ENCODE measurements at places on chromosomes 16 and 17. TPM values are rescaled to one million over a fixed set of nuclear protein-coding genes. Genes with fewer than 3 reads are reported as not detected.

The TMEM238L gene
- not detected for total RNA-seq

The TBC1D3C gene
- total RNA-seq = not detected

DNA sequence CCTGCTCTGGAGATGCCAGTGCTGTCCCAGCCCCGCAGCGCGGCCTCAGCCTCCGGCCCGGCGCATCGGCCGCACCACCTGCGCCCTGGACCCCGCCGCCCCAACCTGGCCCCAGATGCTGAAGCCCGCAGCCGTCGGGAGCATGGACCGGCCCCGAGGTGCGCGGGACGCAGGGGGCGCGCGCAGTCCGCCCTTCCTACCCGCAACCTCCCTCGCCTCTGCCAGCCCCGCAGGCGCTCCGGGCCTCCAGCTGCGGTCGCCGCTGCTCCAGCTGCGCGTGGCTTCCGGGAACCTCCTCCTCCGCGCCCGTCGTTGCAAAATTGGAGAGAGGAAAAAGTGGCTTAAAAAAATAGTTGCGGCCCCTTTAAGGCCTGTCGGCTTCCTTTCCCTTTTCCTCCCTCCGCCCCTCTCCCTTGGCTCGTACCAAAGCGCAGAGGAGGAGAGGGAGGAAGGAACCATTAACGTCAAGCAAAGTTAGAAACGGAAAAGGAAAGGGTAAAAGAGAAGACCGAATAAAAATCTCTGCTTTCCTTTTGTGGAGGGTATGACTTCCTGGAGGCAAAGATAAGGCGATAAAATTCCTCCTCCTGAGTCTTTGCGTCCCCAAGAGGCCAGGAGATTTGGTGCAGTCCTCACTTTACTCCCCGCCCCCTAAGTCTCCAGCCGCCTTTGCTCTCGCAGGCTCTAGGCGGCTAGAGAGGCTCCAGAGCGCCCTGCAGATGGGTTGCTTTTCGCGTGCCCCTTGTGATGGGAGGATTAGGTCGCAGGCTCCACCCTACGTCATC, at the start of gene CDIPT:
Gene CDIPT, minus strand, starts transcription at position 343 of the 785 bp plus-strand sequence. CDS start 369 bp downstream, outside the sequence.
- no peaks in the 10 kb centered on the region for H3K27me3 ChIP-seq
- H3K36me3 ChIP-seq = peaks cover 27% of the 10 kb centered on the region
- peaks cover 5% of the 10 kb centered on the region for H3K4me1 ChIP-seq
- peak; percentile 96 for DNase-seq
- peak within 1 kb of the TSS; percentile 99 for H3K27ac ChIP-seq

GRCh38 chr17:10144456-10144855, 54.0 kb downstream of the GAS7 start:
- H3K4me3 ChIP-seq = no peak overlapping the region
- peak overlapping the region; percentile 34 for H3K27ac ChIP-seq
- H3K27me3 ChIP-seq = no peaks in the 10 kb centered on the region
- no peak for DNase-seq

The PRKCB gene
- 57.4 TPM for total RNA-seq

The MEIOB gene
- 1.1 TPM for total RNA-seq

GRCh38 chr17:69524854-69525253, 110.4 kb downstream of the MAP2K6 start:
- H3K4me1 ChIP-seq = no peaks in the 10 kb centered on the region
- H3K27ac ChIP-seq = no peak overlapping the region
- H3K4me3 ChIP-seq = no peak overlapping the region
- peaks cover 45% of the 10 kb centered on the region for H3K36me3 ChIP-seq
- H3K27me3 ChIP-seq = no peaks in the 10 kb centered on the region
- DNase-seq = no peak

GRCh38 chr17:10251212-10251948, 53.0 kb upstream of the GAS7 start:
- H3K27me3 ChIP-seq = no peaks in the 10 kb centered on the region
- H3K4me3 ChIP-seq = no peak overlapping the region
- H3K36me3 ChIP-seq = no peaks in the 10 kb centered on the region
- DNase-seq = no peak

The TERB1 gene
- total RNA-seq = 0.09 TPM

DNA sequence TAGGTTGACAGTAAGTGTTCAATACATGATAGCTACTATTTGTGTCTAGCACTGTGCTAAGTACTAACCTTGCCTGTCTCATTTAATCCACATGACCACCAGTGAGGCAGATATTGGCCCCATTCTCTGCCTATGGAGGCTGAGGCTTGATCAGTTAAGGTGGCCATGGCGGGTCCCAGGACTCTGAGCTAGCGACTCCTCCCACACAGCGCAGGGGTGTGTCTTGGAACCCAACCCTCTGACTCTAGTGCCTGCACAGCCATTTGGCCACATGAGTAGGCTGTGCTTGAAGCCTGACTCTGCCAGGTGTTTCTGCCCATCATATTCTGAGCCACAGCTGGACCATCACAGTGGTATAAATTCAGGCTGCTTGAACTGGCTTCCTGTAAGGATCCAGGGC, 6.4 kb downstream of the NHERF1 start:
- peaks cover 55% of the 10 kb centered on the region for H3K4me1 ChIP-seq
- no peaks in the 10 kb centered on the region for H3K27me3 ChIP-seq
- no peak overlapping the region for H3K4me3 ChIP-seq
- H3K36me3 ChIP-seq = peaks cover 11% of the 10 kb centered on the region

The NLRC3 gene
- total RNA-seq = 18.8 TPM

- no peaks in the 10 kb centered on the region for H3K36me3 ChIP-seq
- H3K4me3 ChIP-seq = no peak overlapping the region
- DNase-seq = no peak
- no peaks in the 10 kb centered on the region for H3K4me1 ChIP-seq
These were observed 171.9 kb downstream of the IRX5 start for GRCh38 chr16:55102531-55102930.

The RPS6KB1 gene
- 19.3 TPM for total RNA-seq

The RETREG3 gene
- total RNA-seq = 40.0 TPM

The KRTAP2-3 gene
- total RNA-seq = not detected

The NME4 gene
- total RNA-seq = 57.1 TPM

- H3K27ac ChIP-seq = no peak overlapping the region
- H3K4me1 ChIP-seq = peaks cover 11% of the 10 kb centered on the region
- H3K27me3 ChIP-seq = no peaks in the 10 kb centered on the region
- no peaks in the 10 kb centered on the region for H3K36me3 ChIP-seq
- no peak overlapping the region for H3K4me3 ChIP-seq
- DNase-seq = no peak
These were observed 6.4 kb upstream of the SRCAP start for GRCh38 chr16:30692396-30693064.

The TUBG1 gene
- total RNA-seq = 24.1 TPM

GRCh38 chr17:16491131-16491702, 776 bp downstream of the LRRC75A start:
- no peak overlapping the region for H3K27ac ChIP-seq
- H3K27me3 ChIP-seq = peaks cover 37% of the 10 kb centered on the region
- no peaks in the 10 kb centered on the region for H3K36me3 ChIP-seq
- peak; percentile 22 for DNase-seq
- H3K4me3 ChIP-seq = peak overlapping the region; percentile 27
- peaks cover 16% of the 10 kb centered on the region for H3K4me1 ChIP-seq

The ATP2A3 gene
- total RNA-seq = 52.9 TPM

DNA sequence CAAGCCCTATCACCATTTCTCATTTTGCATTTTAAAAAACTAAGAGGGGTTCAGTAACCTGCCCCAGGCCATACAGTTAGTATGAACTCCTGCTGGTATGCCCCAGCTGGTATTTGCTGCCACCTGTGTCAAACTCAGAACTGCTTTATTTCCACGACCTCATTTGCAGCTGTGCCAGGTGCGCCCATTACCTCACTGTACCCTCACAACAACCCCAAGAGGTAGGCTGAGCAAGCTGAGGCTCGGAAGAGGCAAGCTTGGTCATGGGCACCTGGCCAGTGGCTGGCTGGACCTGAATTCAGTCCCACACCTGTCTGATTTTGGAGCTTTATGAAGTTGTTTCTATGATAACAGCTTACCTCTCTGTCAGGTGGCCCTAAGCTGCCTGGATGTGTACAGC, 7.6 kb downstream of the EPN2 start:
- no peaks in the 10 kb centered on the region for H3K36me3 ChIP-seq
- no peak overlapping the region for H3K27ac ChIP-seq
- DNase-seq = no peak
- no peak overlapping the region for H3K4me3 ChIP-seq
- no peaks in the 10 kb centered on the region for H3K4me1 ChIP-seq

- no peak for DNase-seq
- peaks cover under 1% of the 10 kb centered on the region for H3K4me1 ChIP-seq
- H3K4me3 ChIP-seq = no peak overlapping the region
- no peak overlapping the region for H3K27ac ChIP-seq
- H3K36me3 ChIP-seq = no peaks in the 10 kb centered on the region
- no peaks in the 10 kb centered on the region for H3K27me3 ChIP-seq
These were observed 131.0 kb downstream of the MRTFB start for GRCh38 chr16:14202095-14202494.

DNA sequence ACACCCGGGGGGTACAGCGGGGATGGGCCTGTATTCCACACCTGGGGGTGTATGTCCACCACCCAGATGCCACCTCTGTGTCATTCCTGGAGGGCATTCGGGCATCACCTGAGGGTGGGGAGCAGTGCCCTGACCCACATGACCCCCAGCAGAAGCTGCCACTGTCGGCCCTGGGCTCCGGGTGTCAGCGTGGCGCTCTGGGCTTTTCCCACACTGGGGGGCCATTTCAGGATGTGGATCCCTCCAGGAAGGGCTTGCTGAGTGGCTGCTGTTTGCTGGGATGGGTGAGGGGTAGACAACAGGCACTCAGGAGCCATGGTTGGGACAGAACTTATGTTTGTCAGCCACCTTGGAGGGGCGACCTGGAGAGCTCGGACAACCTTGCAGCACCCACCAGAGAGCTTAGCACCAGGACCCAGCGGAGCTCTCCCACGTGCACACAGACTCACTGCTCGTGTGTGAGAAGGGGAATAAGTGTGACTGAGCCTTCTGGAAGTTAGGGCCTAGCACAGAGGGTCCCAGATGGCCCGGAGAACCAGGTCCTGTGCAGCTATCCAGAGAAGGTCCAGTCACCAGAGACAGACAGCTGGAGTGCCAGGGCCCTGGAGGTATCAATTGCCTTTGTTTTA, 102.7 kb downstream of the METRNL start:
- no peaks in the 10 kb centered on the region for H3K4me1 ChIP-seq
- no peak overlapping the region for H3K4me3 ChIP-seq
- no peaks in the 10 kb centered on the region for H3K36me3 ChIP-seq
- H3K27me3 ChIP-seq = no peaks in the 10 kb centered on the region

The TPSG1 gene
- not detected for total RNA-seq

- H3K4me3 ChIP-seq = no peak overlapping the region
- no peaks in the 10 kb centered on the region for H3K4me1 ChIP-seq
- H3K36me3 ChIP-seq = no peaks in the 10 kb centered on the region
- no peak for DNase-seq
- H3K27ac ChIP-seq = no peak overlapping the region
These were observed 533.4 kb downstream of the KCNJ2 start for GRCh38 chr17:70702683-70703255.

The STH gene
- not detected for total RNA-seq

The SPNS2 gene
- 3.4 TPM for total RNA-seq

The CKLF gene
- total RNA-seq = 126 TPM

GRCh38 chr16:66751992-66752322, 548 bp upstream of the DYNC1LI2 start:
- H3K27me3 ChIP-seq = peaks cover 6% of the 10 kb centered on the region
- no peak overlapping the region for H3K27ac ChIP-seq
- DNase-seq = no peak
- H3K36me3 ChIP-seq = peaks cover 19% of the 10 kb centered on the region

The GP1BA gene
- total RNA-seq = 0.14 TPM

The IFT20 gene
- 44.6 TPM for total RNA-seq

DNA sequence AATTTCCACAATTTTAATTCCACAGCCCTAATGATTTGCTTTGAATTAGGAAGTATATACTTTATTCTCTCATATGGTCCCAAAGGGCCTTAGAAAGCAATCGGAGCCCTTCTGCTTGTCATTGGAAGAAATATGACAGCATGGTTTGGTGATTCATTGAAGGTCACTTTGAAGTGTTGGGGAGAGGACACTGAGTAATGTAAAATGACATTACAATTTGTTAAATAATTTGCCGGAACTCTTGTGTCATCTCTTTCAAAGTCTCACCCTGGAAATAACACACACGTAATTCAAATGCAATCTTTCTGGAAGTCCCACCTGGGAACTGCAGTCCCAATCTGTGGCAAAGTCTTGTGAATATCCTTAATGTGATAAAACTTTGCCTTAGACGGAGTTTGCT, 59.8 kb downstream of the BMERB1 start:
- no peak for DNase-seq
- no peaks in the 10 kb centered on the region for H3K27me3 ChIP-seq
- H3K4me1 ChIP-seq = no peaks in the 10 kb centered on the region
- no peak overlapping the region for H3K4me3 ChIP-seq

The KCNG4 gene
- not detected for total RNA-seq

GRCh38 chr17:77802811-77803220, 155.7 kb upstream of the TNRC6C start:
- no peak overlapping the region for H3K4me3 ChIP-seq
- H3K27me3 ChIP-seq = no peaks in the 10 kb centered on the region

- no peaks in the 10 kb centered on the region for H3K27me3 ChIP-seq
- H3K4me1 ChIP-seq = no peaks in the 10 kb centered on the region
- no peak for DNase-seq
- H3K4me3 ChIP-seq = no peak overlapping the region
- H3K36me3 ChIP-seq = no peaks in the 10 kb centered on the region
These were observed 5.4 kb upstream of the CRYBA1 start for GRCh38 chr17:29240968-29241963.

The MPO gene
- total RNA-seq = 27.3 TPM

DNA sequence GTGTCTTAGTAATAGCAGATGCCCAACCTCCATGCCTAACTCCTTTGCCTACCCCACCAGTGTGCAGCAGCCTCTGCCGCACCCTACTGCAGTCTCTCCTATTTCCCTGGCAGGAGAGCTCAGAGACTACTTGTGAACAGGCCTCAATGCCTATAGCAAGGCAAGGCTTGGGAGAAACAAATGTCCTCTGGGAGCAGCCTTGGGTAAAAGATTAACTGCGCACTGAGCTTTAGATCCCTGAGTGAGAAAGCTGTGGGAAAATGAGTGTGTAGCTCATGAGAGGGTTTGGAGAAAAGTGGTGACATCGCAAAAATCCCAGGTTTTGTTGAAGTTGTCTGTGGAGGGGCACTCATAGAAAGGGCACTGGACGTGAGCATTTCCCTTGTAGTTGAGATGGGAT, 335.8 kb downstream of the WWOX start:
- H3K4me3 ChIP-seq = no peak overlapping the region
- H3K4me1 ChIP-seq = no peaks in the 10 kb centered on the region
- H3K36me3 ChIP-seq = no peaks in the 10 kb centered on the region
- no peak overlapping the region for H3K27ac ChIP-seq
- H3K27me3 ChIP-seq = no peaks in the 10 kb centered on the region
- no peak for DNase-seq

The KRTAP3-1 gene
- not detected for total RNA-seq

DNA sequence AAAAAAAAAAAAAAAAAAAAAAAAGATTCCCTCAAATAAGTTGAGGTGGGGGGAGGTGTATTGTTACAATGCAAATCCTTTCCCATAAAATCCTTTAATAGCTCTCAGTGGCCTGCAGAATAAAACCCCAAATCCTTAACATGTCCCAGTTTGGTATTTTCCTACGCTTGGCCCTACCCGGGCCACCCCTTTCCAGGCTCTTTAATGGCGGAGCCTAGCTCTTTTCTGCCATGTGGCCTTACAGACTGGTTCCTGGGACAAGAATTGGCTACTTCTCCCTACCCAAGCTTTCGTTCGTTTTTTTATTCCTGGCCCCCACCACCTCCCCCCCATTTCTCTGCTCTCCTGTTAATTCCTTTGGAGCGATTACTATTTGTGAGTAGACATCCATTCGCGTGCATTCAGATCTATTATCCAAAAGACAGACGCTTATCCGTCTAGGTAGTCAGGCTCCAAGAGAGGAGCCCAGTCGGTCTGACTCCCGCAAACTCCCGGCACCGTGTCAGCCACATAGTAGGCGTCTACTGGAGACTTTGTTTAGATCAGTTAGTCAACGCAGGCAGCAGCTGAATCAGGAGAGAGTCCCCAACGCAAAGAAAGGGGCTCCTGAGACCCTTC, 813 bp upstream of the THAP11 start:
- H3K27me3 ChIP-seq = no peaks in the 10 kb centered on the region
- peak overlapping the region; percentile 93 for H3K27ac ChIP-seq
- H3K4me3 ChIP-seq = peak overlapping the region; percentile 77
- no peak for DNase-seq
- peaks cover 24% of the 10 kb centered on the region for H3K4me1 ChIP-seq

The AGRP gene
- total RNA-seq = 0.09 TPM

Measured in thymus (tissue), 14 donors.